ENCODE measurements at places on chromosomes 16 and 17.
A peak's percentile ranks its signal among the peaks of the same experiment; 100 is the strongest.

GRCh38 chr16:79077346-79077745, 523.2 kb downstream of the MAF start:
- no peak for DNase-seq

DNA sequence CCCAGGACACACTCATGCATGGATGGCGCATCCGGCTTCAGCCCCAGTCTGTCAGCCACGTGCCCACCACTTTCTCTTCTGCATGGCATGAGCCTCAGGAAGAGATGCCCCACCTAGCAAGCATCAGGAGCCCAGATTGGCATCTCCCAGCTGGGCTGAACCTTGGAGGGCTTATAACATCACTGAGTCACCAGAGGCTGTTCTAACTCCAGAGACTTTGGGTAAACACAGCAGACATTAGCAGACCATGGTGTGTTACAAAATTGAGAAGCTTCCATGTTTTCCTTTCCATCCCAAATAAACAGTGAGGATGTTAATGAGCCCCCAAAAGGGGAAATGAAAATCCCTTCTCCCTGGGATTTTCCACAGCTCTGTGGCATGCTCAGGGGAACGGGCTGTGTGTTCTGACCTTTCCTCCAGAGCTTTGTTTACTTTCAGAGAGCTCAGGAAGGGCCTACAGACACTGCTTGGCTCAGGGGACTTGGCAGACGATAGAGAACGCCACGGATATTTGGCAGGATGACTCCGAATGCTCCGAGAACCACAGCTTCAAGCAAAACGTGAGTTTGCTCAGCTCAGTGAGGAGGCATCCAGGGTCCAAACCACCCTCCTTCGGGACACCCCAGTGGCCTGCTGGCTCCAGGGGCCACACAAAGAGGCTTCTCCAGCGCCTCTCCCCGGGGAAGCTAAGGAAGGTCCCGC, 16.5 kb downstream of the GLP2R start:
- DNase-seq, result no peak

GRCh38 chr17:43641416-43641815, 20.3 kb downstream of the MEOX1 start:
- DNase-seq, result no peak

- peak; percentile 94 for DNase-seq
Measured at GRCh38 chr17:77374170-77374936, 233.6 kb downstream of the SEC14L1 start.

DNA sequence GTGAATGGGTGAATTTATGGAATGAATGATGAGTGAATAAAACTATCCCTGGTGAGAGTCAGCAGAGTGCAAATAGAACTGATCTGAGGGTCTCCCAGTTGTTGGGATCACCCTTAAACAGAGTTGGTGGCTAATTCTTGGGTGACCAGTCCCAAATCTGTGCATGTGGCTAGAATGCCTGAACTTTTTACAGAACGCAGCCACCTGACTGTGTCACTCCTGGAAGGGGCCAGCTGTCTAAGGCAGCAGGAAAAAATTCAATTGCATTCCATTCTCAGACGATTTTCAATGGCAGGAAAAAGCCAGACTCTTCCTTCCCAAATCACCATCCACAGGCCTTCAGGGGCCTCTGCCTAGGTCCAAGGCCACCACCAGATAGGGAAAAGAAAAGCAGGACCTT, 43.5 kb downstream of the BEAN1 start:
- DNase-seq, result no peak

GRCh38 chr17:8894673-8895578, 27.5 kb upstream of the PIK3R6 start:
- DNase-seq, result peak; percentile 83

DNA sequence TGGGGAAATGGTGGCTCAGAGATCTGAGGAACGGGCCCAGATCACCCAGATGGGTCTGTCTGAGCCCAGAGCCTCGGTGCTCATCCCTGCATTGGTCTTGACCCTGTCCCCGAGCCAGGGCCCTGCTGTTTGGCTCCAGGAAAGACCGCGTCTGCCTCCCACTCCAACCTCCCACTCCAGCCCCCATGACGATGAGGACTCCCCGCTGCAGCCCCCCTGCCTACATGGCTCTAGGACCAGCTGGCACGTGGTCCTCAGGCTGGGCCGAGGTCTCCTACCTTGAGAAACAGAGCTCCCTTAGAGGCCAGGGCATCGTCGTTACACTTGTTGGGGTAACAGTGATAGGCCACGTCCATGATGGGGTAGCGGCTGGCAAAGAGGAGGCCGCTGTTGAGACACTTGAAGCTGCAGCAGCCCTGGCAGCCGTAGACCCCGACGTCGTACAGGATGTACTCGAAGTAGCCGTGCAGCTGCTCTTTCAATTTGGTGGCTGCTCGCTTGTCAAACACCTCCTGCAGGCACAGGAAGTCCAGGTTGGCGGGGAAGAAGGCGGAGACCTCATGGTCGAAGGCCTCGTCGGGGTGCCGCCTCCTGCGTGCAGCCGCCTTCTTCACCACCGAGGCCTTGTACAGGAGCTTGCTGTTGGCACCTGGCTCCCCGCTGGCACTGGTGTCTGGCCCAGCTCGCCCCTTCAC, 59.9 kb downstream of the PRMT7 start:
- DNase-seq, result peak; percentile 81

- DNase-seq, result no peak
Measured at GRCh38 chr17:38578229-38579082, 27.3 kb downstream of the SRCIN1 start.

- DNase-seq, result no peak
Measured at GRCh38 chr16:6232056-6232455, 1100.6 kb upstream of the RBFOX1 start.

- no peak for DNase-seq
Measured at GRCh38 chr17:1244606-1245012, 25.6 kb upstream of the BHLHA9 start.

GRCh38 chr17:82021107-82021899, 1.4 kb downstream of the CENPX start:
- peak; percentile 86 for DNase-seq

DNA sequence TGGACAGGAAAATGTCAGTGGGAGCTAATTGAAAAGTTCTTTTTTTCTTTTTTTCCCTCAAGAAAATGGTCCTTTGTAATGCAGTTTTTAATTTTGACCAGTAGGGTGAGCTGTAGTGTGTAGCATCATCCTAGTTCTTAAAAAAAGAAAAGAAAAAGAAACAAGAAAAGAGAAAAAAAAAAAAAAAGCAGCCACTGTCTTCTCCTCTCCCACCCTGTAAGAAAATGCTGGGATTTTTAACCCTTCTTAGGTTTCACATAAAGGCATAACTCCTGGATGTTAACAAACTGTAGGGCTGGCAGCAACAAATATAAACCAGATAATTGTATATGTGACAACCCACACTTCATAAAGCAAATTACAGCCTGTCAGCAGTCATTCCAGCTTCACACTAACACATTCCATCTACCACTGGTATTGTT, 78.1 kb downstream of the SKAP1 start:
- no peak for DNase-seq

DNA sequence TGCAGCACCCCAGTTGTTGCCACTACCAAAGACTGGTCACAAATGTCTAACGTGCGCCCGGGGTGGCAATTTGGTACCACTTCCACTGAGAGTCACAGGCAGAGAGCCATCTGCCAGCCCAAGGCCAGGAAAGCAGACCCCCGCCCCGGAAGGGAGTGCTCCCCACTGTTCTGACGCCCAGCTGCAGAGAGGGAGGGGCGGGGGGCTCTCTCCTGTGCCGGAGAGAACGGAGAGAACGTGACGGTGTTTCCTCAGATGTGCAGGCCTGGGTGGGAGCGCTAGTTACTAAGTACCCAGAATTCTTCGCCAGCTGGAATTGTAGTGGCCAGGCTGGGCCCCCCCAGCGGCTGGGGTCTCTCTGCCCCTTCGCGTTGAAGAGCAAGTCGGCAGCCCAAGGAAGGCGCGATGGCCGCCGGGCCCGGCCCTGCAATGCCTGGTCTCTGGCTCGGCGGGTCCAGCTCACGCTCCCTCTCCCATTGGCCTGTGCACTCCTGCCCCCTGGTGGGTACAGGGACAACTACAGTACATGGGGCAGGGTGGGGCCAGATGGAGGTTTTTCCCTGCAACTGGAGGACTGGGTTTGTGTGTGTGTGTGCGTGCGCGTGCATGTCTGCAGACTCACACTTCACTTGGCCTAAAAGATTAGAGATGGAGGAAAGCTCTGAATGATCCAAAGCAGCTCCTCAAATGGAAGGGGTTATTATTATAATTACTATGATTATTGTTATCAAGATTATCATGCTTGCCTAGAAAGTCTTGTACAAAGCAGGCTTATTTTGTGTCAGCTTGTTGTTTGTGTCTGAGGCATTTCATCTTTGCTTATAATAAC, 107.1 kb downstream of the AMFR start:
- DNase-seq, result peak; percentile 94
